Stimulated activated CD8-positive, alpha-beta memory T cell treated with anti-CD3 and anti-CD28 coated beads, Interleukin-4, amount 100 ng/mL, for 48 hours (primary cell): ENCODE measurements at places on chromosomes 1 and 21.
A peak's percentile ranks its signal among the peaks of the same experiment; 100 is the strongest.

GRCh38 chr1:158689110-158689509 is 2.6 kb upstream of the SPTA1 start:
- DNase-seq: no peak

DNA sequence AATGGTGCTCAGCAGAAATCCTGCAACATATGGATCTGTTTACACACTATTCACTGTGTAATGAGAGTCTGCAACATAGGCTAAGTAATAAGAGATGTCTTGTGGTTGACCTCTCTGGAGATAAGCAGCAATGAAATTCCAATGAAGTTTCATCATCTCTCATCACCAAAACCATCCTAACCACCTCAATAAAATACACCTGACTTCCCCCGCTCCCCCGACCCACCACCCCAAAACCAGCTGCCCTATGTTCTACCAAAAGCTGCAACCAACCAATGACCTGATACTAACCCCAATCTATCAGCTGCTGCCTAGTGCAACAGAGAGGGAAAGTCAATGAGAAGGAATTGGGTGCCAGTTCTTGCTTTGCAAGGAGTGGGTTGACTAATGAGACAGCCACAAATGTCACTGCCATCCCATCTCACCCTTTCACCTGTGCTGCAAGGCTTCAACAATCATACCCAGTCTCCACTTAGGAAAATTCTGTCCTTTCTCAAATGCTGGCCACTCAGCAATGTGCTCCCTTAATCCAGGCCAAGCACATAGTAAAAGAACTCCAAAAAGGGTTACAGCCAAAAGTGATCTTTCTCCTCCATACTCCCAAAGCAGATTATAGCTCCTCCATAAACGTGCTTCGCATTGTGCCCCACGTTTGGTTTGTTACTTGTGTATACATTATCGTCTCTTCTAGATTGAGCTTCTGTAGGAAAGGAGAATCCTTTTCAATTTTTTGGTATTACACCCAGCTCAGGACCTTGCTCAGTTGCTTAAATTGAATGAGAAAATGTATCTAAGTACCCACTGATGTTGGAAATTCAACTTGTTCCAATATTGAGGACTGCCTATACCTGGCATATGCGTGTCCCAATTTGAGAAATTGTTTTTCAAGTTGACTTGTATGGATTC is 29.0 kb downstream of the MRPL39 start:
- peak; percentile 78 for DNase-seq

GRCh38 chr1:6027591-6027990 is 18.1 kb upstream of the KCNAB2 start:
- peak; percentile 60 for DNase-seq

GRCh38 chr1:20373764-20374163 is 83.1 kb downstream of the VWA5B1 start:
- no peak for DNase-seq
